Left ventricle myocardium inferior (tissue), 1 donor: ENCODE measurements at places on chromosomes 7 and 10. TPM values are rescaled to one million over a fixed set of nuclear protein-coding genes. Genes with fewer than 3 reads are reported as not detected.
A peak's percentile ranks its signal among the peaks of the same experiment; 100 is the strongest.

GRCh38 chr10:128174581-128175559 lies 48.6 kb upstream of the MKI67 start:
- DNase-seq, result no peak
- H3K4me3 ChIP-seq, result no peak overlapping the region
- H3K27ac ChIP-seq, result no peak overlapping the region
- no peaks in the 10 kb centered on the region for H3K36me3 ChIP-seq

GRCh38 chr10:132638130-132638515 lies 100.5 kb downstream of the INPP5A start:
- no peak overlapping the region for H3K27ac ChIP-seq
- no peaks in the 10 kb centered on the region for H3K36me3 ChIP-seq
- H3K4me1 ChIP-seq, result peaks cover 55% of the 10 kb centered on the region
- peak; percentile 4 for DNase-seq

- peaks cover under 1% of the 10 kb centered on the region for H3K4me1 ChIP-seq
- no peaks in the 10 kb centered on the region for H3K27me3 ChIP-seq
- no peak overlapping the region for H3K27ac ChIP-seq
- H3K4me3 ChIP-seq, result no peak overlapping the region
Measured at GRCh38 chr7:20454202-20454601, 123.5 kb downstream of the ITGB8 start.

- peaks cover 4% of the 10 kb centered on the region for H3K4me1 ChIP-seq
- no peaks in the 10 kb centered on the region for H3K36me3 ChIP-seq
- peaks cover 21% of the 10 kb centered on the region for H3K27me3 ChIP-seq
- no peak overlapping the region for H3K27ac ChIP-seq
- no peak overlapping the region for H3K4me3 ChIP-seq
- no peak for DNase-seq
Measured at GRCh38 chr10:128879441-128880140, 587.5 kb upstream of the MGMT start.

DNA sequence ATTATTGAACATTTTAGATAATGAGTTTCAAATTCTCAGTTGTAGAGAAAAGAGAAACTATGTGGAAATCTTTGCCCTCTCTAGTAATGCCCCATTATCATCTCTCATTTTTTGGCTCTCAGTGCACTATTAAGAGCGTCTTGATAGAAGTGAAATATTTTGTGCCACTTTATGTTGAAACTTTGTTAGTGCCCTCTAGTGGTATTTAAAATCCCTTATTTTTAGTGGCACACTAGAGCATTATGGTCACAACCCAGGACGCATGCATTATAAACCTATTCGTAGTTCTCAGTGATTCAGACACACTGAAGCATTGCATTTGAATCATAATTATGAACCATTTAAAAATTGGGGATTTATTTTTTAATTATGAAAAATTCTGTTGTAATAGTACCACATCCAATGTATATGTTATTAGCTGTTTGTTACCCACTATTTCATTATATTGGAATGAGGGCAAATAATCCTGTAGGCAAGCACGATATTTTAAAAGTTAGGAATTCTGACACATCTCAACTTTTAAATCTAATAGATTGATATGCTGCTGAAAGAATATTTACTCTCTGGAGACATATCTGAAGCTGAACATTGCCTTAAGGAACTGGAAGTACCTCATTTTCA lies 21.9 kb downstream of the PDCD4 start:
- H3K4me3 ChIP-seq, result no peak overlapping the region
- H3K36me3 ChIP-seq, result peaks cover 76% of the 10 kb centered on the region
- peaks cover 28% of the 10 kb centered on the region for H3K4me1 ChIP-seq

GRCh38 chr7:150862356-150862755 lies 10.0 kb downstream of the AOC1 start:
- H3K4me1 ChIP-seq, result no peaks in the 10 kb centered on the region
- H3K4me3 ChIP-seq, result no peak overlapping the region
- H3K27me3 ChIP-seq, result peaks cover 8% of the 10 kb centered on the region
- no peak for DNase-seq

OR2A7 gene
- total RNA-seq, result 0.16 TPM

DNA sequence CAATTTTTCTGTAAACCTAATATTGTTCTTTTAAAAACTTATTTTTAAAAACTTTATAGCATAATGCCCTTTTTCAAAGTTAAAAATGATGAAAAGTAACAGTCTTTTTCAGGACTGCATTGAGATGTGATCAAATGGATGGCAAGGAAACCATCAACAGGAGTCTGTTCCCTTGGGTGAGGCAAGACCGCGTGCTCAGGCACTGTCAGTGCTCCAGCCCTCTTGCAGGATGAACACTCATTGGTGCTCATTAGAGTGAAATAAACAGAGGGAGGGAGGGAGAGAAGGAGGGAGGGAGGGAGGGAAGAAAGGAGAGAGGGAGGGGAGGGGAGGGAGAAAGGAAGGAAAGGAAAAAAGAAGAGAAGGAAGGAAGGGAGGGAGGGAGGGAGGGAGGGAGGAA lies 145.7 kb upstream of the CHST15 start:
- H3K4me3 ChIP-seq, result no peak overlapping the region
- no peak overlapping the region for H3K27ac ChIP-seq
- H3K36me3 ChIP-seq, result no peaks in the 10 kb centered on the region

DNA sequence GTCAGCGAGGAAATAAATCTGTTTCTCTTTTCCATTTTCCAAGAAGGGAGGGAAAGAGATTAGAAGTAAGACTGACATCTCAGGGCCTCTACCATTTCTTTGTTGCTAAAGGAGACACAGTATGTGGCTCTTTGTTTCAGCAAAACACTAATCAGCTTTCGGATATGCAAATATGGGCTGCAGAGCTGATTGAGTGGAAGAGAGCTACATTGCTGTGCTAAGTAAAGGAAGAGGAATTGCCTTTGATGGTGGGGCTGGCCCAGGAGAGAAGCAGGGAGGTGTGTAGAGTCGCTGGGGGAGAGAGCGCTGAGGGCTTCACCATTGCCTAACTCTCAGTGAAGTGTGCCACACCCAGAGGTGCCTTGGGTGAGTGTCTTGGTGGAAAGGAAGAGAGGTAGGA lies 284.8 kb downstream of the SDK1 start:
- H3K4me1 ChIP-seq, result no peaks in the 10 kb centered on the region
- H3K27ac ChIP-seq, result no peak overlapping the region
- H3K36me3 ChIP-seq, result no peaks in the 10 kb centered on the region

- no peak for DNase-seq
- no peaks in the 10 kb centered on the region for H3K36me3 ChIP-seq
- no peak overlapping the region for H3K27ac ChIP-seq
Measured at GRCh38 chr7:127794551-127794950, 142.6 kb downstream of the SND1 start.
